ENCODE measurements at places on chromosomes 7 and 10.

- DNase-seq = no peak
Observed at GRCh38 chr7:107291434-107291833, 122.6 kb downstream of the HBP1 start.

DNA sequence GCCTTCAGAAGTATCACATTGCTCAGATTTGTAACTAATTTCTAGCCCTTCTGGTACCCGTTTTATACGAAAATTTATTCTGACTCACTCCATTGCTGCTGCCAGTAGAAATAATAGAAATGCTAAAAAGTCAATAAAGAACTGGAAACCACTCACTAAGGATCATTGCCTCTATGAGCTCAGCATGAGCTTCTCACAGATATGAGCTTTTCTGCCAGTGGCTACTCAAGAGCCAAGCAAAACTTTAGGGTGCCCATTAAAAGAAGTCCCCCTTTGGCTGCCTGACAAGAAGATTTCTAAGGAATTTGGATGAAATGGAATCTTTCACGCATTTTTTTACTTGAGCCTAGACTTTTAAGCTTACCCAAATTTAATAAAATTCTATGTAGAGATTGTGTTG lies 52.5 kb downstream of the GPR37 start:
- peak; percentile 8 for DNase-seq

DNA sequence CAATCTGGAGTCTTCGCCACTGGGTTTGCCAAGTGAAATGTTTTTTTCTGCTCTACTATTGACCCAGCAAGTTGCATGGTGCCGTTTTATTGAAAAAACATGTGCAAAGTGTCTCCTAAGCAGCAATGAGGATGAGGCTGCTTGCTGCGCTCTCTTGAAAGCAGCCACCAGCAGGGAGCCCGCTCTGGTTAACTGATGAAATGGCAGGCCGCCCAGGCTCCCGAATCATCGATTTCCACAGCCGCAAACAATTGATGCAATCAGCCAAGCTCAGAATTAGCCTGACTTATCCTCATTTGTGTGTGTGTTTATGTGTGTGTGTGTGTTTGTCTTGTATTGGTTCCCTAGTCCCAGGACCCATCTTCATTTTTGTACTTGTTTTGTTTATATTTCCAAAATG lies 22.2 kb upstream of the LYZL1 start:
- DNase-seq = peak; percentile 24

DNA sequence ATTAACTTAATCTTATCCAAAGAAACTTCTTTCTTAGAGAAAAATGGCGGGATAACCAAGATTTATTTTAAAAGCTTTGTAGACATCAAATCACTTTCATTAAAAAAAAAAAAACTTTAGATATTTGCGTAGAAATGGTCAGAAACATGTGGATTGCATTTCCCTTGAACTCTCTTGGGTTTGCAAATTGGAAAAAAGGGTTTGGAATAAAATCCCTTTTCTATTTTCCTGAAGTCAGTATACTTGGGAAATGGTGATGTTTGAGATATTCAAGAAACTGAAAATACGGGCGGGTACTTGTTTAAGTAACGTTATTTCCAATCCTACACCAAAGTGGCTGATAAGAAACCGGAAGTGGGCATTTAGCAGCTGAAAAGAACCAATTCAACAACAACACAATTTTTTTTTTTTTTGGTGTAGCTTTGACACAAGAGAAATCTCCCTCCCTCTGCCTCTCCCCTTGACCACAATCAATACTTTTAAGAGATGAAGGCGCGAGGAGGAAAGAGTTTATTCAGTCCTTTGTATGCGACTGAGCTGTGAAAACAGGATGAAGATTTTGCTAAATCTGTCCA lies 13.7 kb upstream of the GFRA1 start:
- no peak for DNase-seq

Data from fibroblast of skin of back (primary cell).